Activated naive CD8-positive, alpha-beta T cell treated with anti-CD3 and anti-CD28 coated beads for 36 hours (primary cell): ENCODE measurements at places on chromosomes 1 and 21.

DNA sequence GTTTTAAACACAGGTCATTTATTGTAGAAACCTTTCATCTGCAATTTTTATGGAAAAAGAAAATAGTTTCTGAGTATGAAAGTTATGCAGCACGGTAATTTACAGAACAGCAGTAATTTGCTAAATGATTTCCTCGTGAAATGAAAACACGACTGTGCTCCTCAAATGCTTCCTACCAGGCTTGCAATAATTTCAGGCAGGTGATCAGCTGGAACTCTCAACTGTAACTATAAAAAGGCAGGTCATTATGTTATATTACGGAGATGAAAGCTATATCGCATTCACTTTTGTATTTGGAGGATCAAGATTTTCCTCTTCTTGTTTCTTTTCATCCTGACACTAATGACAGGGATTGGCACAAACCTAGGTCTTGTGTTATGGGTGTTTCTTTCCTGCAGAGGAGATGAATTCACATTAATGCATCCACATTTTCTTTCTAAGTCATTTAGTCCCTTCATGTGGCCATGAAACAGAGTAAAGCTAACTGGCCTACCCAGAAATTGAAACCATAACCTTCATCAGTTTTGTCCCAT is 57.4 kb downstream of the SAMSN1 start:
- DNase-seq: no peak

DNA sequence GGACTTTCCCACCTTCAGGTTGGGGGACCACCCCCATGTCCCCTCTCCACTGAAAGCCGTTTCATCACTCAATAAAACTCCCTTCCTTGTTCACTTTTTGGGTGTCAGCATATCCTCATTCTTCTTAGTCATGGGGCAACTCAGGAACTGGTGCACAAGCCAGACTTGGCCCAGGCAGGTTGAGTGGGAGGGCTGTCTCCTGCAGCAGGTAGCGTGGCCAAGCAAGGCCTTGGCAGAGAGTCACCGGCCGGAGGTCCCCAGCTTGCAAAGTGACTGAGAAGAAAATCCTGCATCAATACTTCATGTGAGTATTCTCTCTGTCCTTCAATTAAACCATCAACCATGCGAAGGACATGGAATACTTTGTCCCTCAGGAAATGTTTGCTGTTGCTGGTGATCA is 148.9 kb downstream of the RHOU start:
- DNase-seq: no peak

- DNase-seq: no peak
These were observed 35.3 kb upstream of the CACYBP start for GRCh38 chr1:174964261-174964971.

DNA sequence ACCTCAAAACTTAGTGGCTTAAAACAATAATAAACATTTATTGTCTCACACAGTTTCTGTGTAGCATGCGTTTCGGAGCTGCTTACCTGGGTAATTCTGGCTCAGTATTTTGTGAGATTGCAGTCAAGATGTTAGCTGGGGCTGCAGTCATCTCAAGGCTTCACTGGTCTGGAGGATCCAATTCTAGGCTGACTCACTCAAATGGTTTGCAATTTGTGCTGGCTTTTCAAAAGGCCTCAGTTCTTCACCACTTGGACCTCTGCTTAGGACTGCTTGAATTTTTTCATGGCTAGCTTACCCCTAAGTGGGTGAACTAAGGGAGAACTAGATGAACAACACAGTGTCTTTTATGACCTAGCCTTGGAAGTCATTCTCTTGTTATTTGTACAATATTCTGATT is 21.0 kb downstream of the XPR1 start:
- DNase-seq: no peak

GRCh38 chr1:205337481-205337880 is 15.9 kb upstream of the NUAK2 start:
- no peak for DNase-seq

DNA sequence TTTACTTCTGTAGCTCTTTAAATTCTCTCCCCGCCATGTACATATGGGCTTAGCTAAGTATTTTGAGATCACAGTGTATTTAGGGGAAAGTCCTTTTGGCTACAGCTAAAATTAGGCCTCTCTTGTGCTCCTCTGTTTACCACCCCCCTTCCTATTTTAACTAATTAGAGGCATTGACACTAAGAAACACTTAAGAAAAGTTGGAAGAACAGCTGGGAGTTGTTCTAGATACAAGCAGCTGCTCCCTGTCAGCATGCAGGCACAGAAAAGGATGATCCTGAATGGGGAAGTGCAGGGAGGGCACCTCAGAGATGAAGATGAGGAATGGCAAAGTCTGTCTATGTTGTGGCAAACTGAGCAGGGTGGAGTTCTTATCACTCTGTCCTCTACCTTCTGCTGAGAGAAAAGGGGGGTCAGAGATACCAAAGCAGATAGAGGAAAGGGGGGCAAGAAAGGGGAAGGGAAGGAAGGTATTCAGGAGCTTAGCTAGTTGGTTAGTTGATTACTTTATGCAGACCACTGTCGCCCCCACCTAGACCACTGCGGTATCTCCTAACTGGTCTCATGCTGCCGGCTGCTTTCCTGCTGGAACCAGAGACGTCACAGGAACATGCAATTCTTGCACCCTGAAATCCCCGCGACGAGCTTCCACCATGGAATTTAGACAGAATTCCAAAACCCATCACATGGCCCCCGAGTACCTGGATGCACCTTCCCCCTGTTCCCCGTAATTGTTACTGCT is 82.4 kb upstream of the HOOK1 start:
- no peak for DNase-seq

- no peak for DNase-seq
These were observed 12.8 kb upstream of the AADACL4 start for GRCh38 chr1:12630946-12631530.

DNA sequence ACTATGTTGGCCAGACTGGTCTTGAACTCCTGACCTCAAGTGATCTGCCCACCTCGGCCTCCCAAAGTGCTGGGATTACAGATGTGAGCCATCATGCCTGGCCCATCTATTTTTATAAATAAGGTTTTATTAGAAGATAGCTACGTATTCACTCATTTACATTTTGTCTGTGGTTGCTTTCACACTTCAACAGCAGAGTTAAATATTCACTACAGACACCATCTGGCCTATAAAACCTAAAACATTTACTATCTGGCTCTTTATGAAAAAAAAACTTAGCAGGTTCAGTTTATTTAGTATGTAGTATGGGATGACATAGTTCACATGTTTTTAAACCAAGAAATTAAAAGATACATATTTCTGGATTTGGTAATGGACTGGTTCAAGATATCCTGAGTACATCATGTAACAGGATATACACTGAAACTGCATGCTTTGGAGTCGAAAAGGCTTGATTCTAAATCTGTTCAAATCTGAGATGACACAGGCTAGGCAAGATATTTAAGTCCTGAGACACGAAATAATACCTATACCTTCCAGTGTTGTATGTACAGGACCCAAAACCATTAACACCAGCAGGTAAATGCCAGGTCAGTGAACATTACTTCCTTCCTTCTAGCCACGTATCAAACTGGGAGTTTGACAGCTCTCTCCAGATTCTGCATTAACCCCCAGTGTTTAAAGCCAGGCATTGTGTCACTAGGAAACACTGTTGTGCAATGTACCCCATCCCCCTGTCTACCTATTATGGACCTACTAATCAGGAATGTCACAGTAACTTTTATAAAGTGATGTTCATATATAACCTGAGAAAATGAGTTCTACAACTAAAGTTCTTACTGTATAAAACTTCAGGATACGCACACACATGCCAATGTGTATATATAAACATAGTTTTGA is 54.3 kb upstream of the SDC3 start:
- DNase-seq: no peak

DNA sequence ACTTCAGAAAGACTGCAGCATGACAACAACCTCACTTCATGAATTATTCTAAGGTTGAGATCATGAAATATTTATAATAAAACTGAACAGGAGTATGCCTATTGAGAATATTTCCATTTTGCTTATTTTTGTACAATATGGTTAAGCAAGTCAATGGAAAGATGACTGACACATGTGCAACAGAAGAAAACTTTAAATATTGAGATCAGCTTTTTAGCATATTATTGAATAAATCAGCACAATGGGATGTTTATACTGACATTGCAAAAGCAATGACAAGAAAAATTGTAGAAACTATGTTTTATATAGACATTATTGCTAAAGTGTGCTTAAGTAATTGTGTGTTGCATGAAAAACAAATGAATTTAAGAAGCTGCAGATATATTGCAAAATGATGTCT is 4.6 kb downstream of the LCE7A start:
- DNase-seq: no peak

DNA sequence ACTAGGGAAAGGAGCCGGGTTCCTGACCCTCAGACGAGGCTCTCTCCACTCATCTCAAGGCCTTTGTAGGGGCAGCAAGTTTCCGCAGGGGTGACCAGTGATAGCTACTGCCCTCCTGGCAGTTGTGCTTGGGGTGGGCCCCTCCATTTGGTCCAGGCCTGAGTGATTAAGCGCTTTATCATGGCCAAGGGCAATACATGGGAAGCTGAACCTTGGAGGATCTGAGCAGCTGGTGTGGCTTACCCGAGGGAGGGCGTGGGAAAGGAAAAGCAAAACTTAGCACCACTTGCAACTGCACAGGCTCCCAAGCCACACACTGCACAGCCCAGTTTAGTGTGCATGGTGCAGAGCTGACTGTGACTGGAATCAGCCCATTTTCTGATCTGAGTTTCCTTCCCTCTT is 47.8 kb downstream of the GADD45A start:
- no peak for DNase-seq

DNA sequence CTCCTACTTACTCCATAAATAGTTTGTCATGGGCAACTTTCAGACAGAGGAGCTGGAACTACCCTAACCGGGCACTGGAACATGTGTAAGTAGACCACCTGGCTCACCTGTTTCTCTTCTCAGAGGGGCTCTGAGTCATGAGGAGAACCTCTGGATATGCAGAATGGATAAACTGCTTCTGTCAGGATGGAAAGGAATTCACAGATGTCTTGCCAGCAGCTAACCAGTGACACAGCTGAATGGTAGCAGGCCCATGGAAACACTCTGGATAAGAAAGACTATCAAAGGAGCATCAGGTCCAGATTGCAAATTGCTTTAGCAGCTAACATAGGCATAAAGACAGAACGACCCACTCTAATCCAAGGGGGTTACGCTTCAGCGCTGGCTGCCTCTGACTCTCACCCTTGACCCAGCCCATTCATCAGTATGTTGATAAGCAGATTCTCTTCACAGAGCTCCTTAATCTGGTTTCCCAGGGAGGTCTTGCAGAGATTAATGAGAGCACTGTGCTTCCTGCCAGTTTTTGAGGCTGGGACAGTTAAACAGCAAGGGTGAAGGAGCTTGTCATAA is 54.2 kb downstream of the HIVEP3 start:
- DNase-seq: no peak

DNA sequence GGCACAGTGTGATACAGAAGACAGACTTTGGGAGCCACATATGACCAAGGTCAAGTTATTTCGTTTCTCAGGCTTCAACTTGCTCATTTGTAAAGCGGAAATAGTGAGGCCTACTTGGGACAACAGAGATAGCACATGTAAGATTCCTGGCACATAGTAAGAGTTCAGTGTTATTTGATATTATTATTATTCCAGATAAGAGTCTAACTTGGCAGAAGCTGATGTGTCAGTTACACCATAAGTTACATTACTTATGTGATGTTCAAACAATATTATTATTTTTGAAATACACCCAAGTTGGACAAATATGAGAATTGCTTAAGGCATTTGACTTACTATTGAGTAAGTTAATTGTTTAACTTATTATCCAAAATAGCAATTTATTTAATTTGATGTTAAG is 10.2 kb upstream of the CYP4X1 start:
- no peak for DNase-seq

DNA sequence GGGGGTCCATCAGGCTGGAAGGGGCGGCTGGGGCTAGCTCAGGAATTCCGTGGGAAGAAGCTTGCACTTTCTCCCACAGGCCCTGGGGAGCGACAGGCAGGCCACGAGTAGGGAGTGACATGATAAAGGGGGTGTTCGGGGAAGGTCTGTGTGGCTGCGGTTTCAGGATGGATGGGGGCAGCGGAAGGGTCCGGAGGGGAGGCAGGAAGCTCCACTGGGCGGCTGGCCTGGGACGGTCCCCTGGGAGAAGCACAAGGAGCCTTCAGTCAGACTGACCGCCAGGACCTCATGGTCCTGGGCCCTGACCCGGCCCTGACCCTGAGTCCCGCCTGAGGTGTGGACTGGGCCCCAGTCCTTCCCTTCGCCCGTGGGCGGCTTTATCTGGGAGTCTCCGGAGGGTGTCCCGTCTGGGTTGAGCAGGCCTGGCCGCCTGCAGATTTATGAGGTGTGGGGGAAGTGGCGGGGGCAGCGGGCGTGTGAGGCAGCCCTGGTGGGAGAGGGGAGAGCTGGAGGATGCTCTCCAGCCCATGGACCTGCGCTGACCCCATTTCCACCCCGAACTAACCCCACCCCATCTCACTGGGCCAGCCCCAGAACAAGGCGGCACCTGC is 45.6 kb downstream of the EPHB2 start:
- no peak for DNase-seq
